A172 (cell line): ENCODE measurements at places on chromosomes 12 and 14.

DNA sequence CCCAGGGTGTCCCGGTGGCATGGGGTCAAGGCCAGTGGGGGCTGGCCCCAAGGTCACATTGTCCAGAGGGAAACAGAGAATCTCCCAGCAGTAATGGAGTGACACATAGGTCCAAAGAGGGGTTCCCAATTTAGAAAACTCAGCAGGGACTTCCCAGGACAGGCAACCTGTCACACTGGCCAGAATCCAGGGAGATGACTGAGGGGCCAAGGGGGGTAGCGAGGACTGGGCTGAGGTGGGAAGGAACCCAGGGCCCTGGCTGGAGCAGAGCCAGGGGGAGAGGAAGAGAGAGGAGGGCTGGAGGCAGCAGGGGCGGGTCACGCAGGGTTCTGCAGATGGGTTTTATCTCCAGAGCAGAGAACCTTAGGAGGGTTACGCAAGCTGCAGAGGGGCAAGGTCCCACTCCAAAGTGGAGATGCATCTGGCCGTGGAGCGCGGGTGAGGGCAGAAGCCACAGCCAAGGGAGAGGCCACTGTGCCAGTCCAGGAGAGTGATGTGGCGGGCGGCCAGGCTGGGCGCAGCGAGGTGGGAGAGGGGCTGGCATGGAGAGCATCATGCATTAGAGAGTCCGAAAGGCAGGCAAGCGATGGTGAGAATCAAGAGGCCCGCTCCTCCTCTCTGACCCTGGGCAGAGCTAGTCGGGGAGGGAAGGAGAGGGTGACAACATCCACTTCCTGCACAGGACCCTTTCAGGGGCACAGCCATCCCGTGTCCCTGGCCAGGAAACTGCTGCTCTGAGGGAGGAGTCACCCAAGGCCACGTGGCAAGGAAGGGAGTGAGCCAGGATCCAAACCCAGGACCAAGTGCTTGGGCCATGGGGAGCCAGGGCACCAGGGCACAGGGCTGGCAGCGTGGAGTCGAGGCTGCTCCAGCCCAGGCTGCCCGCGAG, 29.0 kb downstream of the NCOR2 start:
- DNase-seq = no peak

DNA sequence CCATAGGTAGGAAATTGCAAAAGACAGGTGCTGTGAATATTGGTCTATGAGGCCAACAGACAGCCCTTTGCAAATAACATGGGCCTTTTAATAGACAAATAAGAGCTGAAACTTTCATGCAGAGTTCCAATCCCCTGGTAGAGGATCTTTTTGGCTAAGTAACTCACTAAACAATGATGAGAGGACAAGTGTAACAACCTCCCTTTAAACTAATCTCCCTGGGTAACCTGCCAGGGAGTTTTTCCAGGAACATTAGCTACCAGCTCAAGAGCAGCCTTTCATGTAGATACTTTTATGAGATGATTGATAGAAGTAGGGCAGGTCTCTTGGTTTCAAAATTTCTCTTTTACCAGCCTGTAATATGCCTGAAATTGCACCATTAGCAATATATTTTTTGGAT, 13.8 kb upstream of the CACNA1C start:
- DNase-seq = no peak

DNA sequence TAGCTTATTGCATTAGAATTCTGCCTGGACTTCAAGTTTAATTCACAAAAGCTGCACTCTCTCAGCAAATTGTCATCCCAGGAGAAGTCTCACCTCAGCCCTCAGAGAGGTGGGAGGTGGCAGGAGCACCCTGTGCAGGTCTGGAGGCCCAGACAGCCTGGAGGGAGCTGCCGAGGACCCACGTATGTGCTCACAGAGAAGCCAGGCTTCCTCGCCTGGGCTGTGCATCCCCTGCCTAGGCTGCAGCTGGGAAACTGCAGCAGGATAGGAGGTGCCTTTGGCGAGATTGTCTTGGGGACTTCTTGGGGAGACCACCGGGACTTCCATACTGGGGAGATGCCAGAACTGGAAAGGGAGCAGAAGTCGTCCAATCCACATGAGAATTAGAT, 8.8 kb downstream of the CPNE6 start:
- no peak for DNase-seq

DNA sequence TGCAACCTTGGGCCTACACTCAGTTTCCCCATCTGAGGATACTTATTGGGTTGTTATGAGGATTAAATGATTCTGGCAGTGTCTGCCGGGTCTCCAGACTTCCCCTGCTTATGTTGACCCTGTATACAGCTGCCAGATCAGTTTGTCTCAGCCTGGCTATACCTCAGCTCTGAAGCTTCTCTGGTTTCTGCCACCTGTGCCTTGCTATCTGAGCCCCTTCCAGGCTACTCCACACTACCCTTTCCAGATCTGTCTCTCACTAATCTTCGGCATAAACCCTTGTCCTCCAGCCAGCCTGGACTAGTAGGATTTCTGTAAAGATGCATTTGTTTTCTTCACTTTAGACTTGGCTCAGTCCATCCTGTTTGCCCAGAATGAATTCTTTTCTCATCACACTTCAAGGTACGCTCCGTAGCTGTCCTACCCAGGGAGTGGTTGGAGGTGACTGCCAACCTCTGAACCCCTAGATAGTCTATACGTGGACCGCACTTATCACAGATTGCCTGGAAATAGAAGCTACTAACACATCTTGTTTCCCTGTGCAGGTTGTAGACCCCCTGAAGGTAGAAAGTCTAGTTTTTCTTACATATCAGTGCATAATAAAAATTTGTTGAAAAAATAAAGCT, 422.4 kb downstream of the RAD51B start:
- no peak for DNase-seq

DNA sequence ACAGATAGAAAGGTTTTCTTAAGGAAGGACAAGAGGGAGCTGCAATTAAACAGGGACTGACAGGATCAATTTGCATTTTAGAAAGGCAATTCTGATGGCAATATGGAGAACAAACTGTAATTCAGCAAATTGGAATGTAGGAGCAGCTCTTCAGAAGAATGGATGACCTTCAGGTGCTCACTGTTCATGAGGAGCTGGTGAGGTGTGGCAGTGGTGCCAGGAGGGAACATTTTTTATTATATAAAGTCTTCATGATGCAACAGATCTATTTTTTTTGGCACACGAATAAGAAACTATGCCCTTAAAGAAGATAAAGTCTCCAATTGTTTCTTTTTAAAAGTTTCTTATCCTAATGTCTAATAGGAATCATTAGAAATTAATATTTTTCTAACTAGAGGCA, 151.7 kb downstream of the SLC38A4 start:
- no peak for DNase-seq

- DNase-seq = no peak
Measured at GRCh38 chr12:111664961-111665865, 20.5 kb downstream of the BRAP start.

DNA sequence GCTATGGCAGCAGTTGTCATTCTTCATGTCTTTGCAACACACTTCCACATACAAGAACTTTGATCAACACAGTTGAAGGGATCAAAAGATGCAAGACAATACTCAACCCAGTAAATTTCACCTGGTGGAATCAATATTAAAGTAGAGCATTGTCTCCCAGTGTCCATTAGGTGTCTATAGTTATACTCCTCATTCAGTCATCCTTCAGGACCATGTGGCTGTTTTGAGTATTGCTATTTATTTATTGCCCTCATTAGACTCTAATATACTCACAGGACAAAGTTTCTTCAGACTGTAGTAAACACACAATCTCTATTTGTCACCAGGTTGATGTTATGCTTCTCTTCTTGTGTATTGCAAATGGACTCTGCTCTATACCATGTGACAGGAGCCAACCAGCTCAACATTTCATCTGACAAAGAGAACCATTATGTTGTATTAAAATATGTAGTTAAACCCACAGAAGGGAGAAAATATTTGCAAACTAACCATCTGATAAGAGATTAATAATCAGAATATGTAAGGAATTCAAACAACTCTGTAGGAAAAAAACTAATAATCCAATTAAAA, 146.6 kb downstream of the TGFB3 start:
- DNase-seq = no peak

DNA sequence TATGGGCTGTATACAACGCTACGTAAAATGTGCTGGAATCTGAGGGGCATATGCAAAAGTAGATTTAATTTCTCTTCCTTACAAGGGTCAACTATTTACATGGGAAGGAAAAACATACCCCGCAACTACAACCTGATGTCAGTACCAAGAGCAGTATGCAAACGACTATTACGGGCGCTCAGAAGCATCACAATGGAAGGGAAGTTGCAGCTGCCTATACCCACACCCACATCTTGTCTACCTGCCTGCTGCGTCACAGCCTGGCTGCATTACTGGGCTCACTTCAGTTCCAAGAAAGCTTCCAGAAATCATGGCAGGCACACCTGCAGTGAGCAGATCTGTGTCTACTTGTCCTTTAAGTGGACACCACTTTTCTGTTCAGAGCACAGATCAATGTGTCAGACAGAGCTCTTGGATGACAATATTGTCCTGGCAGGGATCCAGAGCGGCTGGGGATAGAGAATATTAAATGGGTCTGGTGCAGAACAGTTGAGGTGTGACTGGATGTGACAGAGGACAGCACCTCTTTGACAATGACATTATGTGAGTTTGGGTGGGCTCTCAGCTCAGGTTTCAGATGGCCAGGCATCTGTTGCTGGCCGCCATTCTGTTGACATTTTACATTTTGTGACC, 41.5 kb upstream of the GNG2 start:
- DNase-seq = no peak
